BJ (cell line): ENCODE measurements at places on chromosomes 5 and 9.

GRCh38 chr5:180101451-180102105 lies 30.0 kb upstream of the RNF130 start:
- no peak for DNase-seq

DNA sequence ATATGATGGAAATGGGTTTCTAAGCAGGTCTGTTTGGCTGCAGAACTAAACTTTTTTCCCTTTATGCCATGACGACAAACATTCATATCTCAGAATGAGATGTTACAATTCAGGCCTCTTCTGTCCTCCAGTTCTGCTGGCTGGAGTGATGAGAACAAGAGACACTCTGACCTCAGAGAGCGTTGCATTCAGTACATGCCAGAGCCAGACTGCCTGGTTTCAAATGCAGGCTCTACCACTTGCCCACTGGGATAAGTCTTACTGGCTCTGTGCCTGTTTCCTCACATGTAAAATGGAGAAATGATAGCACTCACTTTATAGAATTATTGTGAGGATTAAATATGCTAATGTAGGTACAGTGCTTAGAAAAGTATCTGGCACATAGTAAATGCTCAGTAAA lies 24.8 kb upstream of the TOMM5 start:
- no peak for DNase-seq

DNA sequence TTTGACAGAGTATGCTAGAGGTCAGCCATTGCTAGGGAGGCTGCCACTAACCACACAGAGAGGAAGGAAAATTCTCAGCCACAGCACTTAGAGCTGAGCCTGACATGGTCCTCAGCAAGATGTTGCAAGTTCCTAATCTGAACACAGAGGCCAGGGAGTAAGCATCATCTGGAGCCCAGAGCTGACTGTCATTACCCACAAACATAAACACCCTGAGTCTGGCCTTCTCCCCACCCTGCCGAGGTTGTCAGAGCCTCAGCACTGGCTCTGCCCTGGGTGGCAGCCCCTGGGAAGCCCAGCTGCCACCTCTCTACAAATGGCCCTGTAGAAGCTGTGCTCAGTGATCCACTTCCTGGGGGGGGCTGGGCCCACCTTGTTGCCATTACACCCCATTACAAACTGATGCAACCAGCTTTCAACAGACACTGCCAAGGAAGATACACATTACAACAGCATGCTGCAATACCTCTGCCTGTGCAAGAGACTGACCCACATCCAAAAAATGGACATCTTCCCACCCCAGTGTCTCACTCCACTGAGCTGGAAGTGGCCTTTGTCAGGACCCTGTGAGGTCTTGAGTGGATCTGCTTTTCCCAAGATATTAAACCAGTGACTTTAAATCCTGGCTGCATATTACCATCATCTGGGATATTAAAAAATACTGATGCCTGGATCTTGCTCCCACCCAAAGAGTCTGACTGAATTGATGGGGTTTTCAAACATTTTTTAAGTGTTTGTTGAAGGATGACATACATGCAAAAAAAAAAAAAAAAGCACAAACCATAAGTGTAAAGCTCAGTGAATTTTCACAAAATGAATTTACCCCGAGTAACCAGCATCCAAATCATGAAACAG lies 33.0 kb downstream of the IRF1 start:
- peak; percentile 62 for DNase-seq

DNA sequence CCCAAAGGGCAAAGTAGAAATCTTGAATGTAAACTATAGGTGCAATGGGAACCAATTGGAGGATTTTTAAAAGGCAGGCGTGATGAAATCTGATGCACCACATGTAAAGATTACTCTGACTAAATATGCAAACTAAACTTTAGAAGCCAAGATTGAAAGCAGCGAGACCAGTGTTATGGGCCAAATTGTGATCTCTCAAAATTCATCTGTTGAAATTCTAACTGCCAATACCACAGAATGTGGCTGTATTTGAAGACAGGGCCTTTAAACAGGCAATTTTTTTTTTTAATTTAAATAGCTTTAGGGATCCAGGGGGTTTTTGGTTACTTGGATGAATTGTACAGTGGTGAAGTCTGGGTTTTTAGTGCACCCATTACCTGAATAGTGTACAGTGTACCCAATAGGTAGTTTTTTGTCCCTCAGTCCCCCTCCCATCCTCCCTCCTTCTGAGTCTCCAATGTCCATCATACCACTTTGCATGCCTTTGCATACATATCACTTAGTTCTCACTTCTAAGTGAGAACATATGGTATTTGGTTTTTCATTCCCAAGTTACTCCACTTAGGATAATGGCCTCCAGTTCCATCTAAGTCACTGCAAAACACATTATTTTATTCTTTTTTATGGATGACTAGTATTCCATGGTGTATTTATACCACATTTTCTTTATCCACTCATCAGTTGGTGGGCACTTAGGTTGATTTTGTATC lies 69.7 kb downstream of the DRD1 start:
- no peak for DNase-seq

GRCh38 chr5:74166064-74166463 lies 474.5 kb downstream of the ENC1 start:
- no peak for DNase-seq

DNA sequence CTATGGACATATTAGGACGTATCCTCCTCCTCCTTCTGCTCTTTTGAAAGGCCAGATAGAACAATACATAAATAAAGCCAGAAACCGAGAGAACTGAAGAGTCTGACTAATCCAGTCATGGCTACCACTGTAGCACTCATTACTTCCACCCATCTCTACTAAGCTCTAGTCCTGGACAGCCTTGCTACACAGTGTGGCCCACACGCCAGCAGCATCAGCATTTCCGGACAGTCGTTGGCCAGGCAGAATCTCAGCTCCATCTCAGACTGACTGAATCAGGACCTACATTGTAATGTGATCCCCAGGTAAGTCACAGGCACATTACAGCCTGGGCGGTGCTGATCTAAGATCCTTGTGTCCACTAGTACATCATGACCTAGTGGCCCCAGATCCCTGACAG lies 182.9 kb downstream of the DRD1 start:
- no peak for DNase-seq

GRCh38 chr5:131758520-131758900 lies 38.3 kb downstream of the FNIP1 start:
- DNase-seq: no peak

- no peak for DNase-seq
Measured at GRCh38 chr5:132486318-132487094, 4.1 kb downstream of the IRF1 start.

DNA sequence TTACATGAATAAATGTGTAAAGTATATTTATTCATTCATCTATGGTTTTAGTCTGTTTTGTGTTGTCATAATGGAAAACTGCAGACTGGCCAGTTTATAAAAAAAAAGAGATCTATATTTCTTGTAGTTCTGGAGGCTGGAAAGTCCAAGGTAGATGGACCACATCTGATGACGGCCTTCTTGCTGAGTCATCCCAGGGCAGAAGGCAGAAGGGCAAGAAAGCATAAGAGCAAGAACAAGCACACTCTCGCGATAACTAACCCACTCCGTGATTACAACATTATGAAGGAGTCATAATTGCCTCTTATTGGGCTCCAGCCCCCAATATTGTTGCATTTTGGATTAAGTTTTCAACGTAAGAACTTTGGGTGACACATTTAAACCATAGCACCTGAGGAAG lies 180.4 kb upstream of the DAB2 start:
- DNase-seq: no peak

DNA sequence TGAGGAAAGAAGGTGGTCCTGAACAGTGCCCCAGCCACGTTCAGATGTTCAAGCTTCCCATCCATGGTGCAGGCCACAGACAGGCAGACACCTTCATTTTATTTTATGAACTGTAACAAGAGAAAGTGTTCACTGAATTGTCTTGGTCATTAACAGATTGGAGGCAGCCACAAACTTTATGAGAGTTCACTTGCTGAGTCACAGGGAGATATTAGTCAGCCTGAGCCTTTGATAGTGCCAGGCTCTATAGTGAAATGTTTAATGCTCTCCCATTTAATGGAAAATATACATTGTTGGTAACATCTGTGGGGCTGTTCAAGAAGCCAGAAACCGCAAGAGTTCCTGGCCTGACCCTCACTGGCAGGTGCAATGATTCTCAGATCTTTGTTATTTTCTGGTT lies 237.0 kb downstream of the TENT4A start:
- no peak for DNase-seq

DNA sequence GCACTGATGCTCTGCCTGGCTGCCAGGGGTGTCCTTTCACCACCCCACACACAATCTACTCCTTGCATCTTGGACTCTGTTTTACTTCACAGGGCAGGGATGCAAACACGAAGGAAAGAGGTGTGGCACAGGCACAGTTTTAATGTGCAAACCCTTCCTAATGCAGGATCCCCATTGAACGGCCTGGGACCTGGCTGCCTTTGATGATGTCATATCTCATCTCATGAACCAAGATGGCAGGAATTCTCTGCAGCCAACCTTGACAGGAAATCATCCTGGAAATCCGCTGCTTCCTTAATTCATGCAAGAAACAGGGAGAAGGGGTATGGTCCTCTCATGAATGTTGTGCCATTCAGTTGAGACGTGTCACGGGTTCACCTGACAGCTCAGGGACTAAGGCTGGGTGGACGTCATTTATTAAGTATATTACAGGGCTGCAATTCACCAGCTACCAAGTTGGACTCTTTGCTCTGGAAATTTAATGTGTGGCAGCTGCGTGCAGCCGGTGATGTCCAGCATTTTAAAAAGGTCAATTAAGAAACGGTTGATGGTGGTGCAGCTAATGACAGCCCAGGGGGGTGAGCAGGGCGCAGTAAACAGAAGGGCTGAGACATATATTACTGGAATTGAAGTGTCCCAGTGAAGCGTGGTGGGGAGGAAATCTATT lies 91.5 kb downstream of the LMNB1 start:
- DNase-seq: no peak

DNA sequence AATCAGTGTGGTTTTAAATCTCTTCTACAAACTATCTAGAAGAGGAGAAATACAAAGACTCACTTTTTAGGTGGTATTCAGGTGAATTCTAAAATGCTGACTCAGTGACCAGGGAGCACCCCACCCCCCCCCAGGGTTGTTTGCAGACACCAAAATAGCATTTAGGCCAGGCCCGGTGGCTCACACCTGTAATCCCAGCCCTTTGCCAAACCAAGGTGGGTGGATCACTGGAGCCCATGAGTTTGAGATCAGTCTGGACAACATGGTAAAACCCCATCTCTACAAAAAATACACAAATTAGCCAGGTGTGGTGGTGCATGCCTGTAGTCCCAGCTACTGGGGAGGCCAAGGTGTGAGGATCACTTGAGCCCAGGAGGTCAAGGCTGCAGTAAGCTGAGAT lies 119.0 kb upstream of the LMX1B start:
- DNase-seq: no peak

- DNase-seq: no peak
Measured at GRCh38 chr5:155844542-155844941, 482.4 kb upstream of the SGCD start.

DNA sequence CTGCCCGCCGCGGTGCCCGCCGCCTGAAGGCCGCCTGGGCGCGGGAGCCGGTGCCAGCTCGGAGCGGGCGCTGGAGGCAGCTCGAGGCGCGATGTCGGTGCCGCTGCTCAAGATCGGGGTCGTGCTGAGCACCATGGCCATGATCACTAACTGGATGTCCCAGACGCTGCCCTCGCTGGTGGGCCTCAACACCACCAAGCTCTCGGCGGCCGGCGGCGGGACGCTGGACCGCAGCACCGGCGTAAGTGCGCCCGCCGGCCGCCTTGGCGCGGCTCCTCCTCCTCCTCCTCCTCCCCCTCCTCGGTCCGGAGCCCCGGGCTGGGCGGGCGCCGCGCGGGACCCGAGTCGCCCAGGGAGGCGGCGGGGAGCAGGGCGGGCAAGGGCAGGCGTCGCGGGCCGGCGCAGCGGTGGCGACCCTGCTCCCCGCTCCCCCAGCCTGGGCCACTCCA lies 455 bp downstream of the OLFM1 start:
- no peak for DNase-seq

DNA sequence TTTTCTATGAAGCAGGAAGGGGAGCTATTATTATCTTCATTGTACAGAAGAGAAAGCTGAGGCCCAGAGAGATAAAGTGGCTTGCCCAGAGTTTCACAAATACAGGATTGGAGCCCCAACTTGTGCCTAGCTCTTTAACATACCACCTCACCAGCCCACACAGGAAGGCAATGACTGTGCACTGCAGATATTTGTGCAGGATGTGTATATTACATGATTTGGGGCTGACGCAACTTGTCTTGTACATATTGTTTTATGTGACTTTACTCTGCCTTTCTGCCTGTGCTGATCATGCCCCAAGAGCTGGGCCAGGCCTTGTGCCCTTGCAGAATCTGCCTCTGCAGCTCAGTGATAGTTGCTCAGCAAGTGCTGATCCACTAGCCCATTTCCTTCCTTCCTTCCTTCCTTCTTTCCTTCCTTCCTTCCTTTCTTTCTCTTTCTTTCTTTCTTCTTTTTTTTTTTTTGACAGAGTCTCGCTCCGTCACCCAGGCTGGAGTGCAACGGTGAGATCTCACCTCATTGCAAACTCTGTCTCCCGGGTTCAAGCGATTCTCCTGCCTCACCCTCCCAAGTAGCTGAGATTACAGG lies 106.6 kb upstream of the TBCA start:
- DNase-seq: no peak

GRCh38 chr5:143494162-143494561 lies 90.7 kb upstream of the NR3C1 start:
- DNase-seq: peak; percentile 74

DNA sequence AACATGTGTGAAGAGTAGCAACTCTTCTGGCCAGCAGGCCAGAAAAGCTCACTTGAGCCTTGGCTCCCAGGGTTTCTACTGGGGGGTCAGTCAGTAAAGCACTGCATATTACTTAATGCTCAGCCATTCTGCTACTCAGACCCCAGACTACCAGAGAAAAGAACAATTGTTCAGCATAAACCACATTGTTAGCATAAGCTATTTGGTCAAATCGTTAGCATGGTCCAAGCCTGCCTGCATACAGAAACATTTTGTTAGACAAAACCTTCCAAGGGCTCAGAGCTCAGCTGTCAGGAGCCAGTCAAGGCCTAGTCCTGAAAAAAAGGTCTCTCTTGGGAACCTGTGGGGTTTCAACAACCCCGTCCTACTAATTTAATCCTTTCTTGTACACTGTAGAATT lies 449.3 kb downstream of the PRR16 start:
- DNase-seq: no peak

- DNase-seq: no peak
Measured at GRCh38 chr9:135410421-135410820, 69.2 kb upstream of the PPP1R26 start.

GRCh38 chr9:71763832-71764231 lies 4.5 kb downstream of the CEMIP2 start:
- DNase-seq: peak; percentile 67

- no peak for DNase-seq
Measured at GRCh38 chr5:100644185-100644584, 109.0 kb downstream of the FAM174A start.

GRCh38 chr5:111384220-111384619 lies 128.1 kb downstream of the STARD4 start:
- DNase-seq: no peak

DNA sequence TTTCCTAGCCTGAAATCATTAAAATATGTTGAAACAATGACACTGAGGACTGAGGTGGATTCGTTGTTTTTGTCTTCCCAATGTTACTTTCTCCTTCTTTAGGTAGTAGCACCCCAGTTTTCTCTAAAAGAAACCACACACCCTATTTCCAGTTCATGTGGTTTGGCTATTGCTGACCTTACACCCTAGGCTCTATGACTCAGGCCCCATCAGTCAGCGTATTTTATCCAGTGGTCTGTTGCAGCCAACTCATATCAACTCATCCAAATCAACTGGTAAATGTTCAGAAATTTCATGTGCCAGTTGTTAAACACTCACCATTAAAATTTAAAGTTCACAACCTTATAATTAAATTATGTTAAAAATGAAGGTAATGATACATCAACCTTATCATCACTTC lies 44.6 kb upstream of the NFIB start:
- DNase-seq: no peak
